Activated naive CD8-positive, alpha-beta T cell treated with anti-CD3 and anti-CD28 coated beads, Interleukin-2, amount 50 U/mL, for 16 hours (primary cell): ENCODE measurements at places on chromosomes 12 and 14.

- no peak for DNase-seq
Observed at GRCh38 chr12:66726556-66726955, 47.7 kb upstream of the GRIP1 start.

- DNase-seq, result no peak
Observed at GRCh38 chr14:73710737-73711136, 3.4 kb downstream of the PNMA1 start.

GRCh38 chr12:92547420-92547819 is 155.4 kb upstream of the PLEKHG7 start:
- DNase-seq, result no peak

- no peak for DNase-seq
Observed at GRCh38 chr12:109870648-109871047, 9.7 kb downstream of the GLTP start.

- no peak for DNase-seq
Observed at GRCh38 chr12:128801879-128802391, 21.8 kb downstream of the SLC15A4 start.

DNA sequence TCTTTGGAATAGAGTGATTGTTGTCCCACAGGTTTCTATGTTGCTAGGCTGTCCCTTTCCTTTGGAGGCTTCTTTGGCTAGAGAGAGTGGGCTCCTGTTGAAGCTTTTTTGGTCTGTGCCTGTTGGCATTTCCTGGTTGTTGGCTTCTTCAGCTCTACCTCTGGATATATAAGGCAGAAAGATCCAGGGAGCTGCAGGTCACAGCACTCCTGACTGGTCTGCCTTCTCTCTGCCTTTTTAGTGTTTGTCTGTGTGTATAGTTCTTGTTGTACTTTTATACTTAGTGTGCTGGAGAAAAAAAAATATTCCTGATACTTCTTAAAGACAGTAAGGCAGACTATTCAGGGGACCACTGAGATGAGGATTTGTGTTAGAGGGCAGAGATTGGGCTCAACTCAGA is 202.7 kb downstream of the FBXL14 start:
- DNase-seq, result no peak

DNA sequence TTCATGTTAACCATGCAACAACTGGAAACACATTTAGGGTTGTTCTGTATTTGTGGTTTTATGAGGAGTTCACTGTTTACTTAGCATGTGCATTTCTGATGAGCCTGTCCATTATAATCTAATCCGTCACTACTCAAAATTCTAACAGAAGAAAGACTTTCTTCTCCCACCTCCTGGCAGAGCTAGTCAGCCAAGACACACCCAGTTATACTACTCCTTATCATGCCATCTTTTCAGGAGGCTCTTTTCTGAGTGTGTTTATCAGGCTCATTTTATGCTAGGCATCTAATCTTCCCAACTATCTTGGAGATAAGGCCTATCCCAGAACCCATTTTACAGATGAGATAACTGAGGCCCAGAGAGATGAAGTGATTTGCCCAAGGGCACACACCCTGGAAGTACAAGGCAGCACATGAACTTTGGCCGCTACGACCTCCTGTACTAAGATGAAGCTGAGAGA is 10.4 kb upstream of the MED13L start:
- DNase-seq, result no peak

GRCh38 chr14:74506411-74506851 is 12.9 kb downstream of the ISCA2 start:
- no peak for DNase-seq

- DNase-seq, result peak; percentile 59
Observed at GRCh38 chr12:57111031-57111734, at the start of gene STAT6. TSS of gene STAT6 (minus strand) at chr12:57111362. CDS start at chr12:57108278, 3,084 bp downstream.

GRCh38 chr12:74963867-74964331 is 245.7 kb downstream of the KCNC2 start:
- DNase-seq, result no peak

- no peak for DNase-seq
Observed at GRCh38 chr12:48184549-48184922, 1.1 kb downstream of the CCDC184 start.

GRCh38 chr14:72883961-72884360 is 9.9 kb downstream of the DPF3 start:
- no peak for DNase-seq

- DNase-seq, result no peak
Observed at GRCh38 chr14:54975856-54976255, 51.0 kb downstream of the WDHD1 start.

GRCh38 chr12:101582937-101583336 is 11.8 kb upstream of the MYBPC1 start:
- no peak for DNase-seq

DNA sequence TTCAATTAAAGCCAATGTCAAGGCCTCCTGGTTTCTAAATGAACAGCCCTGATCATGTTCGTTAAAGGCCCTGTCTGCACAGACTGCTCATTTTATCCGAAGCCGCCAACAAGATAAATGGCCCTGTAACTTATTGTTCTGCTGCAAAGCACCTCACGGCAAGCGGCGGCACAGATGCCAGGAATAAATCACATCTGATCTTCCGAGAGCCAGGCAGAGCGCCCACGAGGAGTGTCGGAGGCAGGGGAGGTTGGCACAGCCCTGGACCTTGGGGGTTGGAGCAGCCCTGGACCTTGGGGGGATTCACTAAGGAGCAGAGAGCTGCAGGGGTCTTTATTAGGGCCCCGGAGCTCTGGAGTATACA is 110.5 kb downstream of the SCARB1 start:
- DNase-seq, result no peak

DNA sequence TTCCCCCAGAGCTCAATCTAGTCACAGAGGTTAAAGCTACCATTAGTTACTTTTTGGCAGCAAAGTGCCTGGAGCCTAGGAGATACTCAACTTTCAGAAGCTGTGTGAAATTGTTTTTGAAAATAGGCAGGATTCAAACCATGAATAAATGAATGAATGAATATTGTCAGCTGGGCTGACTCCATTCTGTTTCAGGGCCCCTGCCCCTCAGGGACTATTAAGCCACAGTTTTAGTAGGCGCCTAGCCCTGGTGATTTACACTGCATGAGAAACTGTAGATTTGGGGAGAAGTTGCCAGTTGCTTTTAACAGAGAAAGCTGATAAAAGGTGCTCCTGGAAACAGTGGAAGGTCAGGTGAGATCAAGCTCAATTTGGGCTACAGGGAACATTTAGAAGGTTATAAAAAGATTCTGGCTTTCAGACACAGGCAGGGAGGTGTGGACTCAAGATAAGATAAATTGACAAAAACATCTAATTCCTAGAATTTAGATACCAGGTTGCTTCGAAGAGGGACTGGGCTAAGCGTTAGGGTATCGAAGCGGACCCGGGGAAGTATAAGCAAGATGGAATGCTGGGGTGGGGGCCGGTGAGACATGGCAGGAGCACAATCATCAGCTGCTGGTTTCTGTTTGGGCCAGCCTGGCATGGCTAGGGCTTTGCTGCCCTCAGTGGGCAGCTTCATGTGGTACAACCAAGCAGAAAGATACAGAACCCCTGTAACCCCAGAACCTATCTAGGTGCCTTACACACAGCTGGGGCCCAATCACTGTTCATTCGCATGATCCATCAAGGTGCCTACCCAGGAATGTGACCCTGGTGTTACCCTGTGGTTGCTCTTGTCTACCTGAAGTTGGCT is 14.9 kb upstream of the CELA1 start:
- DNase-seq, result no peak

DNA sequence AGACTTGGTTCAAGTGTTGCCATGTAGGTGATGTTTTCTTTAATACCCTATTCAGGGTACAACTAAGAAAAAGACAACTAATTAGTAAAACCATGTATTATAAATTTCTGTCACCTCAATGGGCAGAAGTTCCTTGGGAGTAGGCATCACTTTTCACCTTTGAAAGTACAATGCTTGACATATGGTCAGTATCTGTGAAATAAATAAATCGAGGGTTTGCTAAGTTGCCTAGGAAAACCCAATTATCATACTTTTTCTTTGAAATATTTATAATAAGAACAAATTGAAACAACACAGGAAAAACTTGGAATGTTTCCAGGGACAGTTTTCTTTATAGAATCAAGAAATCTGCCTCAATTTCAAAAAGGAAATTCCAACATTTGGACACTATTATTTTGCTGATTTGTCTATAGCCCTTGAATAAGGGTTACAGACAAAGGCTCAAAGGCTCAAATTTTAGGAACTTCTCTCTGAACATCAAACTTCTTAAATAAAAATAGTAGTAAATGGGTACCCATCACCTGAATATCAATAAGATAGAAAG is 13.7 kb downstream of the FGD6 start:
- no peak for DNase-seq

- DNase-seq, result no peak
Observed at GRCh38 chr12:7017870-7018349, 366 bp downstream of the LPCAT3 start.

GRCh38 chr12:47376927-47377326 is 297.2 kb upstream of the AMIGO2 start:
- DNase-seq, result no peak

GRCh38 chr12:71592841-71593240 is 70.8 kb downstream of the ZFC3H1 start:
- no peak for DNase-seq

- no peak for DNase-seq
Observed at GRCh38 chr12:107014055-107014454, 27.1 kb upstream of the MTERF2 start.

GRCh38 chr14:102866982-102867761 is 55.3 kb upstream of the AMN start:
- DNase-seq, result no peak

GRCh38 chr14:34012978-34013720 is 62.3 kb upstream of the EGLN3 start:
- no peak for DNase-seq

DNA sequence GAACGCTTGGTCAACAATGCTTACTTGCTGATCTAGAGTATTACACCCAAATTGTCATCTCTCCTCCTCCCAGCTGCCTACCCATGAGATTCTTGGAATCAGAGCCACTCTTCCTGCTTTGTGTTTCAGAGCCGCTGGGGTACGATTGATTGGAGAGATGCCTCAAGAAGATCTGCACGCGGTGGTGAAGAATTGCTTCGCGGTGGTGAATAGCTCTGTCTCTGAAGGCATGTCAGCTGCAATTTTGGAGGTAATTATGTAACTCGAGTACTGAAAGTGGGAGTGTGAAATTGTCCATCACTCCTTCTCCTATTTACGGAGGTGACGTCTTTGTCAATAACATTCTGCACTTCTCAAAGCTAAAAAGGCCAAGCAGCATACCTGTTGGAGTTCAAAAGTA is 93.9 kb downstream of the GLT1D1 start:
- no peak for DNase-seq

GRCh38 chr14:100056964-100057795 is 8.0 kb upstream of the EVL start:
- no peak for DNase-seq

- DNase-seq, result no peak
Observed at GRCh38 chr12:107545737-107546353, 139.8 kb upstream of the PWP1 start.

DNA sequence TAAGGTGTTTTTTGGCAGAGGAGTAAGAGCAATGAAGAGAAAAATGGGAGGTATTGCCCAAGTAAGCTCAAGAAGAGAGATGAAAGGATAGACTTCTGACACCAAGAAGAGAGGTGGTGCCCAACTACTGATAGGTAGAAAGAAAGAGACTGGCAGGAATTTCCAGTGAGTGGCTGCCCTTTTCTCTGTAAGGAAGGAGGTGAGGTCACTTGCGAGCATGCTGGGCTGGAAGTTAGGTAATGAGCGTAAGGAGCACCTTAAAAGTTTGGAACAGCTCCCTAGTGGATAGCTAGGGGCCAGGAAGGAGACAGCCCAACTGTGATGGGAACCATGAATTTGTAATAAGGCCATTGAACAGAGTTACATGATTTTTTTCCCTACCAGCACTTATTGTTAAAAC is 127.0 kb downstream of the ANO6 start:
- DNase-seq, result no peak

- no peak for DNase-seq
Observed at GRCh38 chr12:132630672-132631071, 12.1 kb downstream of the P2RX2 start.

DNA sequence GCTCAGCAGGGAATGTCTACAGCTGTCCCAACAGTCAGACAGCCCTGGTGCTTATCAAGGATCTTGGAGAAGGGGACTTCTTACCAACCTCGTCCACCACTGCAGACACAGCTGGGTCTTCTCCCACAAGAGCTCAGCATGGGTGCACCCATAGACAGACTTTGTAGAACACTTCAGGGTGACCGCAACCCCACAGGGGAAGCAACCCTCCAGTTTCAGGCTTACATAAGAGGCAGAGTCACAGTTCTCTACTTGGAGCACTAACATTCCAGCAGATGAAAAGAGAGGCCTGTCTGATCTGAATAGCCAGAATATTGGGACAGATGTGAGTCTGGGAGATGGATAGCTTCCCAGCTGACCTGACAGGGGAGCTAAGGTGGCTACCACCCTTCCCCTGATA is 3.5 kb upstream of the CLEC1A start:
- no peak for DNase-seq

DNA sequence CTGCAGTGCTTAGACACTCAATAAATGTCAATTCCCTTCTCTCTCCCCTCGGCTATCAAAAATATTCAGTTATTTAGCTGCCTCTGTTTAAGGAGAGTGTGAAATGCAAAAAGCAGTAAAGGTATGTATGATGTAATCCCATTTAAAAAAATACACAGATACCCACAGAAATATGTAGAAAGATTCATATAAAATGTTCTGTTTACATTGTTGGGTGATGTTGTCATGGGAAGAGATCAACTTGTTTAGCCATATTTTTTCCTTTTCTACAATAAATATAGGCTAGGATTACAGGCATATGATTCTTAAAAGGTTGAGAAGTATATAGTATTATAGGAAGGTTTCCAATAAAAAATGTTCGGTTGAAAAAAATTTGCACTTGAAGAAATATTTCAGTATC is 7.8 kb downstream of the PPP2R3C start:
- DNase-seq, result no peak

DNA sequence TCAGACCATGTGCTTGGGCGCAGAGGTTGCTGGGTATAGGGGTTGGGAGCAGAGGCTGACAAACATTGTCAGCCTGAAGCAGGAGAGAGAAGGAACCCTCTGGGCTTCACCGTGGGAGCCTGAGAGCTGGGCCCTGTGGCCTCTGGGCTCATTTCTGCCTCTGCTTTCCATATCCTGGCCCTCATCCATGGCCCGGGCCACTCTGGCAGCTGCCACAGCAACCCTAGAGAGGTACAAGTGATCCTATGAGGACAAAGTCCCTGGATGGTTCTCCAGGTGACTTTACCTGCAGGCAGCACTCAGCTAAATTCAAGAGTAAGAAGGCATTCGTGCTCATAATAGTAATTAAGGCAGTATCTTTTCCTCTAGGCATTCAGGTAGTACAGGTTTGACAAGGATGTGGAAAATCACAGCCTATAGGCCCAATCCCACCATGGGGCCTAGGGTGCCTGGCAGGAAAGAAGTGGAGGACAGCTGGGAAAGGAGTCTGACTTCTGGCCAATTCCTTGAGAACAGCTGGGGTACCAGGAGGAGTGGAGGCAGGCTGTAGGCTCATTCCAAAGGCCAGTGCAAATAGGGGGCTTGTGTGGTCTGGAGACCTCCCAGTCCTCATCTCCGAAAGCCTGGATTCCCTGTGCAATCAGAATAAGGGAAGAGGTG is 3.6 kb upstream of the TTC7B start:
- DNase-seq, result no peak

DNA sequence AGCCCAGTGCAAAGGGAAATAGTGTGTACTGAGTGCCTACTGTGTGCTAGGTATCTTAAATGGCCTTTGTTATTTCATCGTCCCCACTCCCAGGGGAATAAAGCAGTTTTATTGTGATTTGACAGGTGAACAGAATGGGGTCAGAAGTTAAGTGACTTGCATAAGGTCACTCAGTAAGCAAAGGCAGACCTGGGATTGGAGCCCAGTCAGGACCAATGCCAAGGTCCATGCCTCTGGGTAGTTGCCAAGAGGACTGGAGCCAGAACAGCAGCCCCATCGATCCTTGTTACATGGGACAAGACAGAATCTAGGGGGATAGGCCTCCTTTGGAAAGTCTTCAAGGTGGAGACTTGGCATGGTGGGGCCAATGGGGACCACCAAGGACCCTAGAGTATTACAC is 227.4 kb upstream of the PWP1 start:
- DNase-seq, result no peak
